ENCODE measurements at places on chromosomes 3 and 15.

GRCh38 chr3:183497313-183497712 is 58.2 kb downstream of the KLHL6 start:
- DNase-seq: no peak

DNA sequence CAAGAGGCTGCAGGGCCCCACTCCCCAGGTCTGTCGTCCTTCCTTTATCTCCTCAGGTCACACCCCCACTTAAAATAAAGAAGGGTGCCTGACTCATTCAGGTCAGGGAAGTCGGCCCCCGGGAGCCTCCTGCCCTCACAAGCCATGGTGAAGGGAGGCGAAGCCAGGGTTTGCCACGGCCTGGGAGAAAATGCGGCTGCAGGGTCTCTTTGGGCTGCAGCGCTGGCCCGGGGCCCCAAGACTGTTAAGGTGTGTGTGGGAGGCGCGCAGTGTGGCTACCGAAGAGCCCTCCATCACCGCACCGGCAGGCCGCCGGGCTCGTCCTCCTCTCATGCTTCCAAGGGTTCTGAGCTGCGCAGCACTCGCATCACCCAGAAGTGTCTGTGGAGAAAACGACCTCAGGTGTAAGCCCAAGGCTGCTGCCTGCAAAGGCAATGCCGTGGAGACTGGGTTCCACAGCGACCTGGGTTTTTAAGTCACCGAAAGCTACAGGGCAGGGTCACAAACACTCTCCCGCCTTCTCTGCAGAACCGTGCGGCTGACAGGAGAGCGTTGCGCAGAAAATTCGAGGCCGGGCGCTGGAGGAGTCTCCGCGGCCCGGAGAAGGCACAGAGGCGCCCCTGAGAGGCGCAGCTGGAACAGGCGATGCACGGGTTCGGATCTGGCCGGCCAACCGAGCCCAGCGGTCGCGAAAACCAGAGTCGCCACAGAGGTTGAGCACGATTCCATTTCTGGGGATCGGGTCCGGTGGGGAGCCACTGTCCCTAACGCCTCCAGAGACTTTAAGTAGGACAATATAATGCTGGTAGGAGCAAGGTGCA is 8.7 kb downstream of the FOXL2 start:
- no peak for DNase-seq

GRCh38 chr3:38107911-38108648 is 28.8 kb downstream of the ACAA1 start:
- no peak for DNase-seq

GRCh38 chr3:83002869-83003445 is 1241.5 kb upstream of the GBE1 start:
- no peak for DNase-seq

DNA sequence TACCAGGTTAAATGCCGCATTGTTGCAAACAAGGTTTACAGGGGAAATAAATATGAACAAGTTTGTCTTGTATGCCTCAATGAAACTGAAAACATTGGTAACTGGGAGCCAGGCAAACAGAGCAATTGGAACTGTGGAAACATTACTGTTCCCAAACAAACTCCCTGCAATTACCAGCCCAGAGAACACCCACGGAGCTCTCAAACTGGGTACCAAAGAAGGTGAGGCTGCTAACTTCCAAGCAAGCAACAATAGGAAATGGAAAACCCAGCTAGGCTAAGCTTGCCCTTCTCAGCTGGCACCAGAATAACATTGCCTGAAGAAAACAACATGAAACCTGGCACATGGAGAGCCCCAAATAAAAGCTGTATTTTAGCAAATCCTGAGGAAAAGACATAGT is 218.9 kb upstream of the THRB start:
- no peak for DNase-seq

GRCh38 chr3:128597900-128598299 is 52.7 kb downstream of the RPN1 start:
- no peak for DNase-seq

DNA sequence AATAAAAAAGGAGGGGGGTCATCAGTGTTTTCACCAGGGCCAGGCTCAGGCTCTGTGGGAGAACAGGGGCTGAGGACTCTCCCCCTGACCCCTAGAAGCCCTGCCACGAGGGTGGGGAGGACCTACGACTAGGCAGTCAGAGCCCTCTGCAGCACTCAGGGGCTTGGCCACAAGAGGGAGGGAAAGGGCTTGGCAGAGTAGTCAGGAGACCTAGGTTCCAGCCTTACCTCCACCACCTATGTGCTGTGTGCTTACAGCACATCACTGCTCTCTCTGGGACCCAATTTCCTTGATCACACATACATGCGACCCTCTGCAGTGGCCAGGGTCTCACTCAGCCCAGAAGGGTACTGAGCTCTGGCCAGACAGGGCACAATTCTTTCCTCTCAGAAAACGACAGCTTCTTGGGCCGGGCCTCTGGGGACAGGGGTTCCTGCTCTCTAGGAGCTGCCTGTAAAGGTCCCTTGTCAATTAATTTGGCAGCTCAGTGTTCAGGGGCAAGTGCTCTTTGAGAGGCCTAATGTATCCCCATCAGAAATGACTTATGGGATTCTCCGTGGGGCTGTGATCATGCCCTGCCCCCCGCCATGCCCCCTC is 16.4 kb upstream of the SKIC8 start:
- no peak for DNase-seq

GRCh38 chr3:130669740-130670139 is 76.9 kb downstream of the PIK3R4 start:
- DNase-seq: no peak

DNA sequence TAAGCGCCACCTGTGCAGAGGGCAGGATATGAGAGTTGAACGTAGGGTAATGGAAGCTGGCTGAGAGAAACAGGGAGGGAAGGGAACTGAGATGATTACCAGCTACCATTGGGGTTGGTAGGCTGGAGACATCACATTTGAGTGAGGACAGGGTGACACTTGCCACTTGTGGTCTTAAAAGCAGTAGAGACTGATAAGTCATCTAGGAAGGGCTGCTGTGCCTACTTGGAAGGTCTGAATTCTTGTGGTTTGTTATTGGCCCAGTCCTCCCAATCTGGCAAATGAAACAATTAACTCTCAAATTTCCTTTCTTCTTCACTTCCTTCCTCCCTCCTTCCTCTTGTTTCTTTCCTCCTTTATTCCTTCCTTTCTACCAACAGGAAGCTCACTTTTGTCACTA is 46.8 kb downstream of the COL6A5 start:
- DNase-seq: no peak

DNA sequence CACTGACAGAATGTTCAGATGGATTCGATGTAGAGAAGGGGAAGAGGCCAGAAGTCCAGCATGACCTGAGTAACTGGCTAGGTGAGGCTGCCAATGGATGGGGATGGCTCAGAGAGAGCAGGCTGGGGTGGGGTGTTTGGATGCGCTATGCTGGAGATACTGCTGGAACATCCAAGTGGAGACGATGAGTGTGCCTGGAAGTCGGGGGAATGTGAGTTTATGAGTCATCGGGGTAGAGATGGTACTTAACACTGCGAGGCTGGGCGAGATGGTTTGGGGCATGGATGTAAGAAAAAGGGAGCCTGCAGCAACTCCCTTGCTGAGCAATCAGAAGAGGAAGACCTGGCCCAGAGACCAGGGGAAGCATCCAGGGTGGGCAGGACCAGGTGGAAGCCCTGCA is 180.7 kb downstream of the SLCO3A1 start:
- DNase-seq: no peak

DNA sequence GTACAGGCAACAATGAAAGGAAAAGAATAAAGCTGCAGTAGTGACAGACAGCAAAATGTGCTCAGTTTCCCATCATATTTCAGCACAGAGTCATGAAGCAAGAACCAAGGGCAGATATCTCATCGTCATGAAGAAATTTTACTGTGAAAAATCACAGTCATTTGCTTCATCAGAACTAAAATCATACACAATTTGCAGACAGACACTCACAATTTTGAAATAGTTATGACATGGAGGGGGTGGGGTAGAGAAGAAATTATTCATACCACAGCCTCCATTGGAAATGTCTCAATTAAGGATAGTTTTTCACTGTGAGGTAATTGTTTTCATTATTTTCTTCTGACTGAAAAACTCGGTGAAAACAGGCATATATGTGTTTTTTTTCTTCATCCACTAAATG is 78.8 kb upstream of the CNTN3 start:
- DNase-seq: no peak

- DNase-seq: peak; percentile 76
Measured at GRCh38 chr3:25648107-25648535, 16.6 kb downstream of the TOP2B start.

- no peak for DNase-seq
Measured at GRCh38 chr3:158936530-158937113, 134.8 kb downstream of the MFSD1 start.

- DNase-seq: no peak
Measured at GRCh38 chr3:176286476-176287085, 910.7 kb downstream of the TBL1XR1 start.

All from GM12878 (cell line).